ENCODE measurements at places on chromosomes 16 and 17.

GRCh38 chr17:83177611-83178532 is 98.5 kb downstream of the METRNL start:
- no peak for DNase-seq

- no peak for DNase-seq
Observed at GRCh38 chr16:55605754-55606336, 39.4 kb downstream of the CAPNS2 start.

DNA sequence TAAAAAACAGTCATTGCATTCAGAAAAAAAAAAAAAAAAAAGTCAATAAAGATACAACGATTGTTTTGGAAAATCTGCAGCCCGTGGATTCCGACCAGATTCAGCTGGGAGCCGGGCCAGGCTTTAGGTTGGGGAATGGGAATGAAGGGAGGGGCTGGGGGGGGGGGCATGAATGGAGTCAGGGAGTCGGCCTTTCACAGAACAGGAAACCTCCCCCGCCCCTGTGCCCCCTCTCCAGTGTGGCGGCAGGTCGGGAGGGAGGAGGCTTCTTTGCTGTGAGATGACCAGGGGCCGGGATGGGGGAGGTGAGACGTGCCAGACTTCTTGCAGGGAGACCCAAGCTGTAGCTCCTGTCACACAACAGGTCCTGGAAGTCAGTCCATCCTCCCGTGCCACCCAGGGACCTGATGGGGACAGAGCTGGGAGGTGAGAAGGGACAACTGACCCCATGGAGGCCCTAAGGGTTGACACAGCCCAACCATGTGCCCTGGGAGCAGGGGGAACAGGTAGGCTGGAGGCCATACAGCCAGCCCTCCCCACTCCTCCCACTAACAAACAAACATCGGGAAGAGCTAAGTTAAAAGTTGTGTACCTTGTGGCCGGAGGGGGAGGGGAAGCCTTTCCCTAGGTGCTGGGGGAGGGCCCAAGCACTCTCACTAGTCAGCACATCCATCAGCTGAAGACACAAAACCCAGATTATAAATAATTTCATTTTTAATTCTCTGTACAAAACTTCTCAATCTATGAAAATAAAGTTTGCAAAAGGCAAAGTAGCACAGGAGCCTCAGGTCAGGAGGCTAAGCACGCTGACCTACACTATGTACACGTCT is 25.2 kb downstream of the SREBF1 start:
- DNase-seq, result peak; percentile 92

DNA sequence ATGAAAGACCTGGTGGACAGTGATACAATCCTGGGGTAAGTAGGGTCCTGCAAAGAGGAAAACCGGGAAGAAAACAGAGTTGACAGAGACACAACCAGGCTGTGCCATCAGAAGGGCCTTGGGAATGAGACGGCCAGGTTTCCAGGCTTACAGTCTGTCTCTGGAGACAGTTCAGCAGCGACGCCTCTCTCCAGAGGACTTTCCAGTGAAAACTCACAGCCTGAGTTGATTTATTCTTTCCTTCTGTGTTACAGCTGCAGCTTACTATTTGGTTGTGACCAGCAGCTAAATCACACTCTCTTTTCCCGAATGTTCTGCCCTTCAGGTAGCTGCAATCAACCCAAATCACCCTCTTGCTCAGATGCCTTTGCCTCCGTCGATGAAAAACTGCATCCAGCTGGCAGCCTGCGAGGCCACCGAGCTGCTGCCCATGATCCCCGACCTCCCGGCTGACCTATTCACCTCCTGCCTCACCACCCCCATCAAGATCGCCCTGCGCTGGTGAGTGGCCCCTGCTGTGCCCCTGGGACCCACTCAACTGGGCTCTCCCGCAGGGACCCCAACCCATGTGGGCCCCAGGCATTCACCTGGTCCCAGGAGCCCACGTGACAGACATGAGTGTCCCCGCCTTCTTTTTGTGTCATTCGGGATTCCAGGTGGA is 209.2 kb downstream of the RPTOR start:
- no peak for DNase-seq

- no peak for DNase-seq
Observed at GRCh38 chr16:78982096-78982744, 618.3 kb downstream of the MAF start.

DNA sequence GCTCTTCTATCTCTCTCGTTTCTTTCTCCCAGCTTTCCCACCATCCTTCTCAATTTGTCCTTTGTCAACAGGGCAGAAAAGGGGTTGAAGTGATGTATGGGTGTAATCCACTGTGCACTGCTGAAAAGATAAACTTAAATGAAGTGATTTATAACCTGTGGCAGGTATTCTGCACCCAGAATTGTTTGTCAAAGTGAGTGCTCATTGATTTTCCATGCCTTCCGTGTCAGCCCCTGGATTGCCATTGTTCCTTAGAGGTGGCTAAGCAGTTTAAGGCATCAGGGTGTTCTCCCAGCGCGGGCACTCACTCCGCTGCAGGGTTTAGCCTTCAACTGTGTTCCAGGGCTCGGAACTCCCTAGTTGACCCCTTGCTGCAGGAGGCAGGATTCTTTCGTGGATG is 82.9 kb downstream of the PITPNC1 start:
- no peak for DNase-seq

- DNase-seq, result peak; percentile 97
Observed at GRCh38 chr17:35726127-35726952, 5.1 kb upstream of the RASL10B start.

GRCh38 chr17:9842057-9842758 is 16.5 kb downstream of the GLP2R start:
- no peak for DNase-seq

DNA sequence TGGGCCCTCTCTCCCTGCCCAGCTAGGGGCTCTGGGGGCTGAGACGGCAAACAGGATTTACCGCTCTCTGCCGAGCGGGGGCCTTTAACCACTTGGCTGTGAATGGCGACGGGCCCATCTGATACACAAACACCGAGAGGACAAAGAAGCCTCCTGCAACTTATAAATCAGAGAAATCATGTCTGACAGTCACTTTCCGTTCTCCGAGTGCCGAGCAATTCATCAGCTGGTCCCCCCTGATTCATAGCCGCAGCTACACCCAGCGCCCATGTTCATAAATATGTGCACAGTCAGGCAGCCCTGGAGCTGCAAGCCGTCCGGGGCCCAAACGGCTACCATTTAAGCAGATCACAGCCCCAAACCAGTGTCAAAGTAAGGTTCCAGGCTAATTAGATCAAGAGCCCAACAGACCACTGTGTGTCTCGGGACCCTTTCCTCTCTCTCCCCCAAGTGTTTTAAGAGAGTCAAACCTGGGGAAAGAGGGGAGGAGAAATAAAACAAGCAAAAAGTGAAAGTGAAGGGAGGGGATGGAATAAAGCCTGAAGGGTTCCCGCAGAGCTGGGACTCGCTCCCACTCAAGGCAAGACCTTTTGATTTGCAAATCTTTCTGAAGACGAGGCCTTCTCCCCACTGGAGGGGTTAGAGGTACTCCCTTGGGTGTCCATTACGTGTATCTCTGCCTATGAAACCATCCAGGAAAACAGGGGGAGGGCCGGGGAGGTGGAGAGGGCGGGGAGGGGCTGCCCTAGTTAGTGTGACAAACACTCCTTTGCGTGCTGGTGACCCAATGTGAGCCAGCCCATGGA is 154.7 kb downstream of the C16orf78 start:
- no peak for DNase-seq

GRCh38 chr16:24568392-24568791 is 29.0 kb downstream of the RBBP6 start:
- no peak for DNase-seq

GRCh38 chr17:4023220-4023619 is 59.0 kb upstream of the ATP2A3 start:
- DNase-seq, result no peak

DNA sequence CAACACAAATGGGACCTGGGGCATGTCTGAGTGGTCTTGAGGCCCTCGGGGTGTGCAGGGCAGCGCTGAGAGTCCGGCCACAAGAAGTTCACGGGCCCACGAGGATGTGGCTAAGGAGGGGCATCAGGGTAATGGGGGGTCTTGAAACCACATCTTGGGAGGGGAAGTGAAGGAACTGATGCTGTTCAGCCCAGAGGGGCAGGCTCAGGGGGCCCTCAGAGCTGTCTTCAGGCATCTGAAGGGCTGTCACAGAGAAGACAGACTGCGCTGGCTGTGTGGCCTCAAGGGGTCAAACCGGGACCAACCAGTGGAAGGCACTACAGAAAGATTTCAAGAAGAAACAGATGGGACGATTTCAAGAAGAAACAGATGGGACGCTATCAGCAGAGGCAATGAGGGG is 45.1 kb downstream of the ZNF423 start:
- DNase-seq, result no peak

DNA sequence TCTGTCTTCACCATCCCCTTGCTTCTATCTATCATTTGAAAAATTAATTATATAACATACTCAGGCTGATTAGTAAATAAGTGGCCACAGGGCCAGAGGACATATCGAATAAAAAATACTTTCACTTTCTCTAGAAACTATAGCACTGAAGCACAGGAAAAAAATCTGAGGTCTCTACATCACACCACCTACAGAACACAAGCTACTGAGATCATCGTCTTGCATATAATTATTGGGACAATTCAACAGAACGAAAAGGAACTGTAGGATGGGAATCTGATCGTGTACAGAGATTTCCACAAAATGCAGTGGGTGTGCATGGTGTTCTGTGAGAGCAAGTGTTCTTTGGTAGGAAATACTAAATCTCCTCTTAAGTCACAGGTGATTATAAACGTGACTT is 289.6 kb upstream of the ERCC4 start:
- DNase-seq, result no peak

- DNase-seq, result no peak
Observed at GRCh38 chr17:72502371-72503341, 381.8 kb downstream of the SOX9 start.

DNA sequence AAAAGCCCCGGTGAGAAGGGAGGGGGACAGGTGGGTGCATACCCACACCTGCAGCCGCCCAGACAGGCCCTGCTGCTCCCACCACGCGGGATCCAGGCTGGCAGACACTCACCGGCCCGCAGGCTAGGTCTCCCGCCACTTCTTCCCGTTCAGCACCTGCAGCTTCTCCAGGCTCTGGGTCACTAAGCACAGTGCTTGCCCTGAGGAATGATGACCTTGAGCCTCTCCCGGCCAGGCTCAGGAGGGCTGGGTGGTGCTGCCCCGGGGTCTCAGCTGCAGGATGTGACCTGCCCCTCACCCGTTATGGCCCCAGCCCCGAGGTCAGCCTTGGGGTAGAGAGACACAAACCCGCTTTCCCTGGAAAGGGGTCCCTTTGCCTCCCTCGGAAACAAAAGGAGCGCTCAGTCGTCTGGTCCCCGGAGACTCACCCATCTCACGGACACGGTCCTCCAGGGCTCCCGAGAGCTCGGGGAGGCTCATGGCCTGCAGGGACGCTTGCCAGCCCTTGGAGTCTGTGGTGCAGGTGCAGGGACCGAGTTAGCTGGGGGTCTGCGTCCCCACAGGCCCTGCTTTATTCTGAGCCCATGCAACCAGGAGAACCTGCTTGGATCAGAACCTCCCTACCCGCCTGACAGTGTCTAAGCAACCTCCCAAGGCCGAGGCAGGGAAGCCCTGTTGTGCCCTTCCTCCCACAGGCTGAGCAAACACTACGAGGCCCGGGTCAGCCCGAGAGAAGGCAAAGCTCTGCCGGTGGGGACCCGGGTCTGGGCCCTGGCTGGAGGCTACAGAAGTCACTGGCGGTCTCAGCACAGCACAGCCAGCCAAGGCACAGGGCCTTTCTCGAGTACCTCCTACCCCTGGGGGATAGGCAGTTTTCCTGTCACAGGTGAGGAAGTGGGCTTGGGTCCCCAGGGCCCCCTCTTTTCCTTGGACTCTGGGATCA is 3.8 kb downstream of the NUDT16L1 start:
- DNase-seq, result no peak

GRCh38 chr16:84143784-84144199 is 1.2 kb downstream of the HSDL1 start:
- no peak for DNase-seq

- DNase-seq, result no peak
Observed at GRCh38 chr17:14818469-14818868, 446.7 kb downstream of the PMP22 start.

DNA sequence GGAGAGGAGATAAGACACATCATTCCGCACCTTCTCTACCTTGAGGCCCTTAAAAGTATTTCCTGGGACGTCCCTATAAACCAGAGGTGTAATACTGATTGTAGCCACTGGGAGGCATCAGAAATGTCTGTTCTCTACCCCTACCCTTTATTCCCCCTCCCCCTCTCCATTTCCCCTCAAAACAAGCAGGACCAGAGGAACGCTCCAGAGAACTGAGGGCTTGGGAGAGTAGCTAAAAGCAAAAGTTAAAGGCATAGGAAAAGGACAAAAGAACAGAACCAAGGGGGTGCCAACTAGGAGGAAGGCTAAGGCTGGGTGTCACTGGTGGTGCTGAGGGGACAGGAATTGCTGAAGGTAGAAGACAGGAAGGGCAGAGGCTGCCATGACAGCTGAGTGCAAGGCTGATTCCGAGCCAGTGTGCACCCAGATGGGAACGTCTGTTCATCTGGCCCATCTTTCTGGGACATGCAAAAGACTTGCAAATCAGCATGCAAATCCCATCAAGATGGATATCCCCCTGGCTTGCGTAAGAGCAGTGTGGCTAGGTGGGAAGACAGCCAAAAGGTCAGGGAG is 6.7 kb downstream of the CAMTA2 start:
- DNase-seq, result peak; percentile 47

DNA sequence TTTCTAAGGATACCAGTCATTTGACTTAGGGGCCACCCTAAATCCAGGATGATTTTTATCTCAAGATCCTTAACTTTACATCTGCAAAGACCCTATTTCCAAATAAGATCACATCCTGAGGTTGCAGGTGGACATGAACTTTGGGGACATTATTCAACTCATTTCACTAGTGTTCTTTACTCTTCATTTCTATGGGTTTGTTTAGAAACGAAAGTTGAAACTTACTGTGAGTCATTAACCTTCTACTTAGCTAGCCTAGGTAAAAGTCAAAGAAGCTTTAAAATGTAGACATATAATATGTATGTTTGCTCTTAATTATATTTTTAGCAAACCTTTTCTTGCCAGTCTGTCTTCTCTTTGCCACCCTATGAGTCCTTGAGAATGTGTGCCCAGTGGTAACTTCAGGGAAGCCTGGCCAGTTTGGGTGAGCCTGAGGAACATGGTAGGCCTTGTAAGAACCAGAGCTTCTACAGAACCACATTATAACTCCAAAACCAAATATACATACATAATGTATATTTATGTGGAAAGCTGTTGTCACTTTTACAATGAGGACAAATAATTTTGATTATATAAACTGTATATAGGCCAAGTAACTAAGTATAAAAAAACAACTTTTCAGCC is 38.4 kb downstream of the BPTF start:
- no peak for DNase-seq

DNA sequence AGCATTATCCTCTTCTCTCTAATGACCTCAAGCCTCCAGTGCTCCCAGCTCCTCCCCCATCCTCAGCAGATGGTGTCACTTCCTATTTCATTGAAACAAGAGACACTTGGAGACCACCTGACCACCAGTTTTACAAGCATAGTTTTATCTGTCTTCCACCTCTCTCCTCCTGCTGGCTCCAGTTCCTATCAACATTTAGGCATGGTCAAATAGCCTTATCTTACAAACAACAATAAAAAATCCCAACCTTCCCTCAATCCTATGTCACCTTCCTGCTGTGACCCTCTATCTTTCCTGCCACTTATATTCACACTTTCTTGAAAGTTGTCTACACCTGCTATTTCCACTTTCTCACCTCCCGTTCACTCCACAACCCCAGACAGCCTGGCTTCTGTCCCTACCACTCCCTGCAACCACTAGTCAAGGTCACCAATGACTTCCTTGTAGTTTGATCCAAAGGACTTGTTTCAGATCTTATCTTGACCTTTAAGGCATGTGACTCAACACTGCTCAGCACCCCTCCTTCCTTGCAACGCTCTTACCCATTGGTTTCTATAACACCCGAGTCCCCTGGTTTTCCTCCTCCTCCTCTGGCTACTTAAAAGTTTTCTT is 4.3 kb upstream of the NTN1 start:
- no peak for DNase-seq
